ENCODE measurements at places on chromosomes 5 and 9.

GRCh38 chr5:179840766-179841165, 17.9 kb downstream of the MRNIP start:
- no peak for DNase-seq

GRCh38 chr5:143671674-143672569, 140.0 kb upstream of the HMHB1 start:
- no peak for DNase-seq

DNA sequence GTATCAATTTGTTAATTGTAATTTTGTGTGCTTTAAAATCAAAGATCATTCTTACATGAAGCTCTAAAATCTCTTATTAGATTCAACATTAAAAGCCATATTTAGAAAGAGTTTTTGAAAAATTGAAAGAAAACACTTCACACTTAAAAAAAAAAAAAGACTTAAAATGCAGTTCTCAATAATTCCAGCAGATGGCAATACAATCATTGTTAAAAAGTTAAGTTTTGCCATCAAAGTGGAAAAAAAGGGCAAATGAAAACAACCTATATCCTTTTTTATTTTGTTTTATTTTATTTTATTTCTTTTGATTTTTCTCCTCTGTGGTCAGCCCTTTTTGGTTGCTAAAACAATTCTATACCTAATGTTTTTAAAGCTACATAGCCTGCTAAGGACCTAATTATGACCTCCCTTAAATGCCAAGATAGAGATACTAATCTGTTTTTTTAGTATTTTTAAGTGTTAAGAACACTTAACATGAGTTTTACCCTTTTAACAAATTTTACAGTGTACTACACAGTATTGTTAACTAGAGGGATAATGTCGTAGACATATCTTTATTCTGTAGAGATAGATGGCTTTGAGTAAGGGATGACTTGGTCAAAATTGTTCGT, 154.2 kb upstream of the DAB2 start:
- DNase-seq, result no peak

DNA sequence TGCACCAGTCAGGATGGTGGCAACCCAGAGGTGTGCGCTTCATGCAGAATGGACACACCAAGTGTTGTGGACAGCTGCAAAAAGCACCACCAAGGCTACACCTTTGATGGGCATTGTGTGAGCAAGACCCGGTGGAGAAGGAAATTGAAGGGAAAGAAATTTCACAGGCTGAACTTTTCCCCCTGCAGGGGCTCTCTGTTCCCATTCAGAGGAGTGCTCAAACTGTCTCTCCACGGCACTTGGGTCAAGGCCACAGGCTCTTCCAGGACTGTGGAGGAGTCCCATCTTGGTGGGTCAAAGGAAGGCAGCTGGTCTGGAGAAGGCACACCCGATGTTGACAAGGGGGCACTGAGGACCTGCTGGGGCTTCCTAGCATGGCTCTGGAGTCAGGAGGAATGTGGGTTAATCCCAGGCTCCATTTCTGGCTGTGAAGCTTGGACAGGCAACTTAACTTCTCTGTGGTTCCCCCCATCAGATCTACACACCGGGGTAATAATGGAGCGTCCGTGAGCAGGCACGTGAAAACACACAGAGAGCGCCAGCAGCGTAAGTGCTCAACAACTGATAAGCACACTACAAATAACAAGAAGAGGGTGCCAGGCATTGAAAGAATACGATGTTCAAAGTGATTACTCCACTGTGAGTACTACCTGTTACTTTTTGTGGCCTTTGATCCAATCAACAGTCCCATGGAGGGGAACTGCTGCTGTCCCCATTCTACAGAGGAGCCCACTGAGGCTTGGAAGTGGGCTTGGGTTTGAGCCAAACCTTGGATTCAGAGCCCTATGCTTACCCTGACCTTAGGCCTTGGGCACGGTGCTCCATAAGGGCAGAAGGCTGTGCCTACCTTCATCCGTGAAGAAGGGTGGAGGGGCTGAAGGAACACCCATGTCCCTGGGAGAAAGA, 34.2 kb upstream of the TIFAB start:
- DNase-seq, result no peak

- DNase-seq, result no peak
Observed at GRCh38 chr5:31122998-31123951, 70.2 kb upstream of the CDH6 start.

GRCh38 chr9:95581900-95582299, 65.1 kb upstream of the PTCH1 start:
- DNase-seq, result no peak

DNA sequence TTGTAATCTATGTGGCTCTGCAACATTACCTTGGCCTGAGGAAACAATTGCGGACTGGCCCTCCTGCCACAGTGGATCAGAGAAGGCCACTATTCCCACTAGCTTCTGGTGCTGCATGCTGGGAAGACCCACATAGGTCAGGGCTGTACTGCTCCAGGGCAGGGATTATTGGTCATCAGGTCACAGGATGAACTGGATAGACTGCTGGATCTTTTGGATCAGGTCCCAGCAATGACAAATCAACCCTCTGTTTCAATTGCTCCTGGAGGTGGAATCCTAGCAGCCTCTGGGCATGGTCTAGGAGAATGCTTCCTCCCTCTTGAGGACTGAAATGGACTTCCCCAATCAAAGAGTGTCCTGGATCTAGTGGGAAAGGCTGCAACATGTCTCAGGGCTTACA, 66.7 kb upstream of the PHF24 start:
- DNase-seq, result no peak

GRCh38 chr5:172178991-172179989, 8.7 kb downstream of the STK10 start:
- no peak for DNase-seq

DNA sequence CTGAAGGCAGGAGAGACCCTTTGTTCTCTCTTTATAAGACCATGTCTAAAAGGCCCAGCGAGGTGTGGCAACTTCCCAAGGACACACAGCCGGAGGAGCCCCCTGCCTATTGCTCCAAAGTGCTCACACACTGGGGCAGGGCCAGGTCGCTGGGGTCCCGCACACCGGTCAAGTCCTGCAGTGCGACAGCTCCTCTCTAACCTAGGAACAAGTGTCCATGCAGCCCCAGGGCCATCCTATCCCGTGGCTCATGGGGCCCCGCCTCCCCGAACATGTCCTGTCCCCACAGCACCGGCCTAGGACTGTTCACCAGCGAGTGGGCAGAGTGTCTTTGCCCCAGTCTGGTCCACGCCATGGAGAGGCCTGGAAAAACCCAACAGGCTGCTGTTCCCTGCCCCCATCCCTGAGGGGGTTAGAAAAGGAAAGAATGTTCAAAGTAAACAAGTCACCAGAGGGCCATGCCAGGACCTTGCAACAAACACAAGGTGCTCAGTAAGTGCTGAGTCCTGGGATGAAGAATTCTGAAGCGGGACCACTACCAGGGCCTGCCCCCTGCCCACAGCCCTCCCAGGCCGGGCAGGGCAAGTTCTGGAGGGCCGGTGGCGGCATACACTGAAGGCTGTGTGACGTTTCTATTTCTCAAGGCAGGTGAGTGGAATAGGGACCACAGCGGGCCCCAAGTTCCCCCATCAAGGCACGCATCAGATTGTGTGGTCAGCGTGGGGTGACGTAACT, 938 bp downstream of the NINJ1 start:
- DNase-seq, result no peak

DNA sequence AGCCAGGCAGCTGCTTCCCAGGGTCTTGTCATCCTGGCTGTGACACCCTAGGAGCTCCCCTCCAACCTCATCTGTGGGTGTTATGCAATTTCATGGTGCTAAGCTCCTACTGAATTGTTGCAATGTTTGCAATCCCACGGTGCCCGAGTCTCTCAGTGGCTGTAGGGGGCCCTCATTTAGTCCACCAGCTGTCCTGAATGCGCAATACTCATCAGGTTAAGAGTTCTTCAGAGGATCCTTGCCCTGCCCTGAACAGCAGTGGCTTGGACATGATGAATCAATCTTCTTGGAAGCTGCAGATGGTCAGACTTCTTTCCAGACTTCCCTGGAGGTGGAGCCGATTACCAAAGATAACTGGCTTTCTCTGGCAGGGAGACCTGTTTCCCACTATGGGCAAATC, 584.1 kb downstream of the CCDC171 start:
- no peak for DNase-seq

- DNase-seq, result no peak
Observed at GRCh38 chr9:4937446-4937845, 47.6 kb upstream of the JAK2 start.

- DNase-seq, result no peak
Observed at GRCh38 chr9:84670138-84671041, 861 bp downstream of the NTRK2 start.

GRCh38 chr5:160792732-160793529, 59.1 kb downstream of the ATP10B start:
- DNase-seq, result no peak

DNA sequence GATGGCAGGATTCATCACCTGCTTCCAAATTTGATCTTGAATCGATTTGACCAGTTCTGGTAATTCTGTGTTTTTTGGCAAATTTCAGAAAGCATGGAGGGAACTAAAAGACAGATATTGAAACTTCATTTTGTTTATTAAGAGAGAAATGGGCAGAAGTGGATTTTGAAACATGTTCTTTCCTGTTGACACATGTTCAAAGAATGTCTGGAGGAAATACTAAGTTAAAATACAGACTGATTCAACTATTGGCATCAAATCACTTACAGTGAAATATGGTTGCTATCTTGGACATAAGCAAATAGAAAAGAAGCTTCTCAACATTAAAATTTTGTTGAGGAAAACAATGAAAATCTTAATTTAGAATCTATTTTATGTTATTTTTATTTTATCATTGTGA, 19.3 kb upstream of the GZMK start:
- no peak for DNase-seq

DNA sequence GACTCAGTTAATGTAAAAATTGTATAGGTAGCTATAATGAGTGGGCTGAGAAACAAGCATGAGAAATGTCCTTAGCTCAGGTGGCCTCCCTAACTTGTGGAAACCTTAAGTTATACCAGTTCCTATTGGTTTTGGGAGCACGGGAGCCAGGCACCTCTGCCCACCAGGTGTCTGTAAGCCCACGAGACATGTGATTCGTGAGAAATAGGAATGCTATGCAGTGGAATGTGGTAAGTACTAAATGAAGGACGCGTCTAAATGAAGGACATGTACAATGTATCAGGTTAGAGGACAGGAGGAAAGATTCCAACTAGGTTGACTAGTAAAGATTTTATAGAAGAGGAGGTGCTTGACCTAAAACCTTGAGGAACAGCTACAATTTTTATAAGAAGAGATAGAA, 46.0 kb upstream of the F2RL2 start:
- no peak for DNase-seq

- DNase-seq, result no peak
Observed at GRCh38 chr5:79186021-79186420, 49.9 kb upstream of the JMY start.

- no peak for DNase-seq
Observed at GRCh38 chr5:23466401-23466912, 41.0 kb upstream of the PRDM9 start.

DNA sequence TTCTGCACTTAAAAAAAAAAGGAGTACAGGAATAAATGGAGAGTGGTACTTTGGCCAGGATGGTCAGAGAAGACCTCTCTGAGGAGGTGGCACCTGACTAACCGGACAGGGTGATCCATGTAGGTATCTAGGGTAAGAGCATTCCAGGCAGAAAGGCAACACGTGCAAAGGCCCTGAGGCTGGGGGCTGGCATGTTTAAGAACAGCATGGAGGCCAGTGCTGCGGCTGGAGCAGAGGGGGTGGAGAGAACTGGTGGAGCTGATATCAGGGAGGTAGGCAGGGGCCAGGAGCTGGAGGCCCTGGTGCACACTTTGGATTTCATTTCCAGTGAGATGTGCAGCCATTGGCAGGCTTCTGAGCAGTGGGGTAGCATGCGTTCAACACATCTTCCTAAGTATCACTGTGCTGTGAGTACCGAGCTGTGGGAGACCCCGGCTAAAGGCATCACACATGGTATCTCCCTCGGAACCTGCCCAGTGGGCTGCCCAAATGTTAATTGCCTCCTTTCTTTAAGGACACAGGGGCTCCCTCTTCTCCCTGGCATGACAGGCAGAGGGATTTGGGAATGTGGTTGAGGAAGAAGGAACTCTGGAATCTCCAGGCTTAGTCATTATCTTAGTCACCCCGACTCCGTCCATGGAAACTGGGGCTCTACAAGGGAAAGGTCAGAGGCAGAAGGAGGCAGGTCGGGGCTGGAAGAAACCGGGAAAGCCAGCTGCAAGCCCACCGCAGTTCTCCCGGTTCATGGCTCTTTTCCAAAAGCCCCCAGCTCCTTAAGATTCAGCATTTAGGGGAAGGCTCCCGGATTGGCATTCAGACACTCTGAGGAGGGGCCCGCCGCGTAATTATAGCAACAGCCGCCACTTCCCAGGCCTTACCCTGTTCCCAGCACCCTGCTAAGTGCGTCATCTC, 18.6 kb downstream of the SLC6A7 start:
- DNase-seq, result no peak

DNA sequence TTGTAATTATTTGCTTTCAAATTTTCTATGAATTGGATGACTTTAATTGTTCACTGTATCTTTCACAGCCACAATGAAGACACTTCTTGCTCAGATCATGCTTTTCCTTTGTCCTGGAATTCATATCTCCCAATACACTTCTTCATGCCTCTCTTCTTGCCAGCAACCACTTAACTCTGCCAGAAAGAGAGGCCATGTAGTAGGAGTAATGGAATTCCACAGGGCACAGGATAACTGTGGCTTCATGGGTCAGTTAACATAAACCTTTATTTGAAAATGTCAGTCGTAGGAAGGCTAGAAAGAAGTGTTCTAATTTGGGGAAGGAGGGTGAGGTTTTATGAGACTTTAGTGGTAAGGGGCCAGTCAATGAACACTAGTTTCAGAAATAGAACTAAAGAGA, 190.3 kb downstream of the TMEM167A start:
- no peak for DNase-seq

- peak; percentile 45 for DNase-seq
Observed at GRCh38 chr9:125521462-125522327, 185.3 kb downstream of the MAPKAP1 start.

DNA sequence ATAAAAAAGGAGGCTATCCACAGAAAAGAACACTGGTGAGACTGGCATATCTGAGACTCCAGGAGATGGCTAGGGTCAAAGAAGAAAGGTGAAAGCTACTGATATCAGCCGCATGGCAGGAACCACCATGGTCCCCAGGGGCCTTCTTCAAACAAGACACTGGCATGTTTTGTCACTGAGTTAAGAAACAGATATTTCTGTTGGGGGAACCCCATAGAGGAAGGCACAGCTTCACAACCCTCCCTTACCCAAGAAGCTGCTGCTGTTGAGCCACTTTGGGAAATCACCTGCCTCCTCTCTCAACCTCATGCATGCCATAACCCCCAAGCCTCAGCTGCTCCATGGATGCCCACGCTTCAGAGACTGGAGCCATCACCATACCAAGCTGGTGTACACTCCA, 13.3 kb upstream of the BTNL3 start:
- DNase-seq, result no peak

DNA sequence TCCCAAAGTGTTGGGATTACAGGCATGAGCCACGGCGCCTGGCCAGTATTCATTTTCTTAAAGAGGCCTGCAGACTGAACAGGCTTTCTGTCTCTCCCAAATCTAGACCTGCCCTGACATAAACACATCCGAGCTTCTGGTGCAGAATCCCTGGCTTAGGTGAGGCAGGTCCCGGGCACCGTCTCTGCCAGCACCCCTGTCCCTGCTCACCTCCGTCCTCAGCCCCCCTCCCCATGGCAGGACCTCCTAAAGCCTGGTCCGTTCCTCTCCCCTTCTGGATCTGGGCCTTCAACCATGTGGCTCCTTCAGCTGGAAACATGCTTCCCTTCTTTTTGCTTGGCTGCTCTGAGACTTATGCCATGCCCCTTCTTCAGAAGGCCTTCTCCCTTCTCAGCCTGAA, 22.7 kb upstream of the RXRA start:
- no peak for DNase-seq

GRCh38 chr5:176822041-176822792, 11.9 kb downstream of the UNC5A start:
- DNase-seq, result no peak

All from stimulated activated CD4-positive, alpha-beta T cell treated with anti-CD3 and anti-CD28 coated beads, TNF-alpha, amount 100 ng/mL, for 24 hours (primary cell).